ENCODE measurements at places on chromosomes 12 and 14.
A peak's percentile ranks its signal among the peaks of the same experiment; 100 is the strongest.

DNA sequence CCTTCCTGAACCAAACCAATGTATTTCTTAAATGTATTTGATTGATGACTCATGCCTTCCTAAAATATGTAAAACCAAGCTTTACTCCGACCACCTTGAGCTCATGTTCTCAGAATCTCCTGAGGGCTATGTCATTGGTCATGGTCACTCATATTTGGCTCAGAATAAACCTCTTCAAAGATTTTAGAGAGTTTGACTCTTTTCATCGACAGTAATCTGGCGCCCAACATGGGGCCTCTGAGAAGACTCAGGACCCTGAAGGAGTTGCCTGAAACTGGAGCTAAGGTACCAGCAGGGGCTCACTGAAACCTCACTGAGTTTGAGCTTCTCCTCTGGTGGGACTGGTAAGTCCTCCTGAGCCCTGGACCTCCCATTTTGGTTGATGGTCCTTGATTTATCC is 17.2 kb upstream of the PSMC1 start:
- no peak for DNase-seq

DNA sequence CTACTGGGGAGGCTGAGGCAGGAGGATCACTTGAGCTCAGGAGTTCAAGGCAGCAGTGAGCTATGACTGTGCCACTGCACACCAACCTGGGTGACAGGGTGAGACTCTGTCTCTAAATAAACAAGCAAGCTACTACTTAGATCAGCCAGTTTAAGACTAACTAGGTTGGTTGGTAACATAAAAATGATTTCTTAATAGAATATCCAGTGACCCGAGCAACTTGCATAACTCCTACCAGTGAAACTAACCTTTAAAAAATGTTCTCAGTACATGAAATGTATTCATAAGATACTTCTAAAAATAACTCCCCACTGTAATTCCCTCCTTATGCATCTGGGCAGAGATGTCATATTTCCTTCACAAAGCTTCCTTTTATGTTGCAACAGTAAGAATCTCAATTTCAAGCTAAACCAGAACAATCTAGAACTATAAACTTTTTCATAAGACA is 15.9 kb downstream of the TAOK3 start:
- DNase-seq: peak; percentile 66

DNA sequence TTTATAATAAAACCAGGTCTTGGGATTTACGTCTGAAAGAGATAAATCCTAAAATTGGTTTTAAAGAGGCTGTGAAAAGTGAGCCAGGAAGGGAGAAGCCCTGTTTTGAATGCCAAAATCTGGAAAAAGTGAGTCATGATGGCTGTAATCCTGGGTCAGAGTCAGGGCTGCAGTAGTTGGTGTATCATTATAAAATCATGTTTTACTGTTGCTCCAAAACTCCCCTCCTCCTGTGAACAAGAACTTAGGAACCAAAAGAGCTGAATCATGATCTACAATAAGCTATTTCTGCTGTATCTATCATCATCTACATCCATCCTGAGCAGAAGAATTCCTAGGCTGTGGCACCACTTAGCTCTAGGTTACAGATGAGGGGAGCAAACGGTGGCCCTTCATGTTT is 79.3 kb downstream of the LMO3 start:
- DNase-seq: no peak

- DNase-seq: peak; percentile 86
Measured at GRCh38 chr14:90698379-90698869, 117.8 kb downstream of the TTC7B start.

DNA sequence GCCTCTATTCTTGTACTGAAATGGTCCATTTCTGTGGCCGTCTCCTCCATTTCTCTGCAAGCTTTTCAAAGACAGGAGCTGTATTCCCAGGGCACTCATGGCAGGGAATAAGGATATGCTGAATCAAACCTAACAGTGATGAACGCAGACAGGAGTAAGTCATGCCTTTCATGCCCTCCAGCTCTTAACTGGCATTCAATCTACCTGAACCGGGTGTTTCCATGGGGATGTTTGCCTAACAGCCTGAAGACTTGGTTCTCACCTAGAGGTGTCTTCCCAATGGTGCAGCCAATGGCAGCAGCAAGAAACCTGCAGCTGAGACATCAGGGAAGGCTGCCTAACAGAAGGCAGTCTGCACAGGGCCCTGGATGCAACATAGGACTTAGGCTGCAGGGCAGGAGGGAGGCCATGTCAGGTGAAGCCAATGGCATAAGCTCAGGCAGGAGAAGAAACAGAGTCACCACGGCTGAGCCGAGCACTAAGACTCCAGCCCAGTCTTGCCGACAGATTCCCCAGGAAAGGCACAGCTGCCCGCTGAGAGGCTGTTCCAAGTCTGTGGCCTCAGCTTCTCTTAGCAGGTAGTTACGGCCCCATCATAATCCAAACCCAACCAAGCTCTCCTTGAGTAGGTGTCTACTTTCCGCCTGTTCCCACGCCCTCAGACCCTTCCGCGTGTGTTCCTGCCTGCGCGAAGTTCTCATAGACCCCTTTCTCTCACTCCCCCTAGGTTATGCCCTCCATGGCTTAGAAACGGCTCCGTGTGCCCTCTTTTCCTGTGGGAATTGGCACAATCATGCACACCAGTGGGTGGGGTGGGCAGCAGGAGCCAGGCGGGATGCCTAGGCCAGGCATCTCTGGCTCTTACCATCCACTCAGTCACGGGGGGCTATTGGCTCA is 44.1 kb downstream of the VWF start:
- DNase-seq: no peak
